Stimulated activated CD8-positive, alpha-beta memory T cell treated with anti-CD3 and anti-CD28 coated beads, Interleukin-4, amount 100 ng/mL, for 24 hours (primary cell): ENCODE measurements at places on chromosomes 2 and 18.
A peak's percentile ranks its signal among the peaks of the same experiment; 100 is the strongest.

DNA sequence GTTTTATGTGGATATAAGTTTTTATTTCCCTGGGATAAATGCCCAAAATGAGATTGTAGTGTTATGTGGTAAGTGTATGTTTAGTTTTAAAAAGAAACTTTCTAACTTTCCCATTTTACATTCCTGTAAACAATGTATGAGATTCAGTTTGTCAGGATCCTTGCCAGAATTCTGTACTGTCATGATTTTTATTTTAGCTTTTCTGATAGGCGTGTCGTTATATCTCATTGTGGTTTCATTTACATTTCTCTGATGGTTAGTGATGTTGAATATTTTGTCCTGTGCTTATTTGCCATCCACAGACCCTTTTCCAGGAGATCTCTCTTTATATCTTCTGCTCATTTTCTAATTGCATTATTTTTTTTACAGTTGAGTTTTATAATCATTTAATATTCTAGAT lies 245.6 kb upstream of the CDH2 start:
- DNase-seq = no peak

GRCh38 chr18:57194622-57195021 lies 47.7 kb downstream of the BOD1L2 start:
- DNase-seq = no peak

DNA sequence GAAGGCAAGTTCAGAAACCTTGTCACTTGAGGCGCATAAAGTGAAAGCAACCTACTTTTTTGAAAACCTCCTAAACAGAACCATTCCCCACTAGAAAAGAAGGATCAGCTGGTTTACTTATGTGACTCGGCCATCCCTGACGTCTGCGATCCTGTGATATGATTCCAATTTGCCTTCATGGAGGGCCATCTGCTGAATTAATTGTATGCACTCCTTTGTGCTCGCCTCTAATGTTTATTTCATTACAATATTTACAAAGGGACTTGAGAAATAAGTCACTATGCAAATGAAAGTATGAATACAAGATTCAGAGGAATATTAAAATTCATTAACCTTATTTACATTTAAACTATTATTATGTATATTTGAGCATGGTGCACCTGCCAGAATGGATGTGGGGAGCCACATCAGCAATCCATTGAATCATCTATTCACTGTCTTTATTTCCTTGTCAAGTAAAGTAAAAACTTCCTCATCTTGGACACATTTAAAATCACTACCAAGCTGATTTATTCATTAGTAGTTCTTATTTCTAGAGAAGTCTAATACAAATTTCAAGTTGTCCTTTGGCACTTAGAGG lies 96.5 kb downstream of the RBM43 start:
- no peak for DNase-seq

GRCh38 chr18:42341423-42341822 lies 386.4 kb downstream of the PIK3C3 start:
- DNase-seq = no peak

DNA sequence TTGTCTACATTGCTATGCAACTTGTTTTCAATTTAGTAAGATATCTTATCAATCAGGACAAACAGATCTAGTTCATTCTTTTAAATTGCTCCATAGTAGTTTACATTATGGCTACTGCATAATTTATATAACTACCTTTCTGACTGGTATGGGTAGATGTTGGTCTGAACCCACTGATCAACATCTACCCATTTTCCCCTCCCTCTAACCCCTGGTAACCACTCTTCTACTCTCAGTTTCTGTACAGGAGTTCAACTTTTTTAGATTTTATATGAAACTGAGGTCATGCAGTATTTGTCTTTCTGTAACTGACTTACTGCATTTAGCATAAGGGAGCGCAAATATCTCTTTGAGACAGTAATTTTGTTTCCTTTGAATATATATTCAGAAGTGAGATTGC lies 73.2 kb downstream of the ITSN2 start:
- no peak for DNase-seq

DNA sequence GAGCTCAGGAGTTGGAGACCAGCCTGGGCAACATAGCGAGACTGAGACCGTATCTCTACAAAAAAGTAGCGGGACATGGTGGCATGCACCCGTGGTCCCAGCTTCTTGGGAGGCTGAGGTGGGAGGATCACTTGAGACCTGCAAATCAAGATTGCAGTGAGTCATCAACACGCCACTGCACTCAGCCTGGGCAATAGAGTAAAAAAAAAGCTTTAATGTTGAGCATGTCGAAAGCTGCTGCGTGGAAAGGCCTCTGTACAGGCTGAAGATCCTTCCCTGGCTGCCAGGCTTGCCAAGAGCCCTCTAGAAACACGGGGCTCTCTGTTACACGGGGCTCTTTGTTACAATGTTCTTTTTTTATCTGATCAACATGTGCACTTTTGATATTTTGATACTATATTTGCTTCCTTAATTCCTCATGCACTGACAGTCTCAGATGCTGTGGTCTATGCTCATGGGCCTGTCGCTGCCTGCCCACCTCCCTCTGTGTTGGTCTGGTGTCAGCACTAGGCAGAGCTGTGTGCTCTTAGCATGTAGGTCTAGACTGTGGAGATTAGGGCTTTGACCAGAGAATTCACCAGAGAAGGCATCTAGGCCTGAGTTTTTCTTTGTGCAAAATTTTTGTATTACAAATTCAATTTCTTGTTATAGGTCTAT lies 18.7 kb downstream of the CLK1 start:
- no peak for DNase-seq

DNA sequence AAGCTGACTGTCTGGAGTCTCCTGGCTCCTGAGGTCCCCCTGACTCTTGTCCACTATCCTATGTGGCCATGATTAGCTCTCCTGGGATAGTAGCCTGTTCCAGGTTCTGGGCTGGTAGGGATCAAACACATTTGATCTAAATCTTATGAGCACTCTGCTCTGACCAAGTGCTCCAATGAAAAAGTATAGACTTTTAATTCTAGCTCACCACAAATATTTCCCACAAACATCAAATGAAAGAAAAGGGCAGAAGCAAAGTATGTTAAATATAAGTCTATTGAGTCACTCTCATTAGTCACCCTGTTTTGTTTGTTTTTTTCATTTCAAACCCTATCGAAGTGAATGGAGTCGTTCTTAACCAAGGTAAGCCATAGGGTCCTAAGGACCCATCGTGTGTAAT lies 39.7 kb upstream of the NEDD4L start:
- no peak for DNase-seq

DNA sequence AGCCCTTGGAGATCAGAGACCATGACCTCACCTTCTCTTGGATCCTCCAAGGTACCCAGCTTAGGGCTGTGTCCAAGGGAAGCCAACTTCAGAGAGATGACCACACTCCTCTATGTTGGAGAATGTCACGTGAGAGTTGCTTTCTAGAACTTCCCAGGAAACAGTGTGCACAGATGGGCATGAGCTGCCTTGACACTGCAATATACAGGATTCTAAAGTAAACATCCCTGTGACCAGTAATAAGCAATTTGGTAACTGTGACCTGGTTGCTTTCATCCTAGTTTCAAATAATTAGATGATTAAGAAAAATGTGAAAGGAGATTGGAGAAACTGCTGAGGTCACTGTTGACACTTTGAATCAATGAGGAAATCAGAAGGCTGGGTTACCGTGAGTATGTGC lies 181.1 kb upstream of the EPAS1 start:
- DNase-seq = no peak

DNA sequence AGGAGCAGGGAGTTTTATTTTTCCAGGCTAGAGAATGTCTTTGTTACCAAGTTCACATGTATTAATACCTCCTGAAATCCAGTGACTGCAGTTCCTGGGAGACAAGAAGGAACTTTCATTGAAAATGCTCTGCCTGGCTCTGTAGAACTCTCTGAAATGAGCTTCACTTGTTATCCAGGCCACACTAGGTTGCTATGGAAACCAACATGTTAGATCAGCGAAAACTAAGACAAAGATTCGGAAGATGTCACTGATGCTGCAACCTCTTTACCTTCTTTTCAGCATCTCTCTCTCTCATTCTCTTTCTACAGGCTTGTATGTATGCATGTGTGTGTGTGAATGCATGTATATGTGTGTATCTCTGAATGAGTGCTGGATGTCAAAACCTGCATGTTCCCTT lies 218.5 kb downstream of the TRIB2 start:
- no peak for DNase-seq

DNA sequence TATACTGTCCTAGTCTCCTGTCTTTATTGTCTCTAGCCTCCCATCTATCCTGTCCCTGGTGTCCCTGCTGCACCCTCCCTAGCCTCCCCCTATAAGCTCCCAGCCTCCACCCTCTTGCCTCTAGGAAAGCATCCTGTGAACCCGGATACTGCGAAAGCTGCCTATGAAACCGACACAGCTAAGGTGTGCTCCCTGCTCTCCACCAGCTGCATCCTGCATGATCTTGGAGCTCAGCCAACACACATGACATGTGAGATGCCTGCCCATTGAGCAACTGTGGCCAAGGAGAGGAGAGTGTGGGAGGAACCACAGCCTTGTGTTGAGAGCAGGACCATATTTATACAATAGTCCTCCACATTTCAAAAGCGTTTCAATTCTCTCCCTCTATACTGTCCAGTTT lies 187.1 kb downstream of the ZBTB7C start:
- no peak for DNase-seq

DNA sequence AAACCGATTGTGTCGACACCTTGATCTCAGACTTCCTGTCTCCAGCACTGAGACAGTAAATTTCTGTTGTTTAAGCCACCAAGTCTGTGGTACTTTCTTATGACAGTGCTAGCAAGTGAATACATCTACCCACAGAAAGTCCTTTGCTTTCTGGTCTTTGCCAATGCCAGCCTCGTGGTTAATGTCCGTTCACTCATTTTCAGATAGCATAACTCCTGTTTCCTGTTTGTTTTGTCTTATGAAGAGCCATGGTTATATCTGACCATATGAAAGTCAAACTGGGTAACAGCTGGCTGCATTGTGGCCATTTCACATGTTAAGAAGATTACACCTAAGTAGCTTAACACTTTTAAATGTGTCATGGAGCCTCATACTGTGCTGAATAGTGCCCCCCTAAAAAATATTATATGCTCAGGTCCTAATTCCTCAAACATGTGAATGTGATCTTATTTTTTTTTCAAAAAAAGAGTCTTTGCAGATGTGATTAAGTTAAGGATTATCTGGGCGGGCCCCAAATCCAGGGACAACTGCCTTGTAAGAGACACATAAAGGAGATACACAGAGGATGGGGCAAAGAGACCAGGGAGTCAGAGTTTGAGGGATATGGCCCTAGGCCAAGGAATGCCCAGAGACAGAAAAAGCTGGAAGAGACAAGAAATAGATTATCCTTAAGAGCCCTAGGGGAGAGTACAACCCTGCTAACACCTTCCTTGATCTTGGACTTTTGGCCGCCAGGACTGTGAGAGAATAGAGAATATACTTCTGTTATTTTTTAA lies 118.0 kb downstream of the KCNE4 start:
- no peak for DNase-seq

DNA sequence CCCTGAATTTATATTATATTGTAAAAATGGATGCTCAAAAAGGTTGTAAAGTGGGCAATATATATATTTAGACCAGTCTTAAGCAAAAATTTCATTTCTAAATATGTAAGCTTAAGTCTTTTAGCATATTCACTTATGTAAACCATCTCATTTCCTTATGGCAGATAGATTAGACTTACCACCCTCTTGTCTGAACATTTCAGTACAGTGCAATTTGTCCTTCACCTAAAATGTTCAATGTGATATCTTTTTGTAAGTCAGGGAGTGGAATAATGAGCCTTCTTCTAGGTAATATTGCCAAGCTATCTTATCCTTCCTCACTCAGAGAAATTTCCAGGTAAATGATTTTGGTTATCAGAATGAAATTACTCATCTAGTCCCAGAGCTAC lies 92.3 kb downstream of the KLF7 start:
- DNase-seq = no peak

DNA sequence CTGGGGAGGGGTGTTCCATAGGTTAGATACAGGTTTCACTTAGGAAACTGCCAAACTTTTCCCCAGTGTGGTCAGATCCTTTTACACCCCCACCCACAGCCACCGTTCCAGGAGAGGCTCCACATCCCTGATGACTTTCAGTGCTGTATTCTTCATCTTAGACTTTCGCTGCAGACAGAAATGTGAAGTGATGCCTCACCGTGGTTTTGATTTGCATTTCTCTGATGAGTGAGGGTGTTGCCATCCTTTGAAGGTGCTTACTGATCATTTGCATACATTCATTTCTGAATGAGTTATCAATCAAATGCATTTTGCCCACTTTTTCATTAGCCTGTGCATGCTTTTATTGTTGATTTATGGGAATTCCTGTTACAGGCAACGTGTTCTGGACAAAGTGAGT lies 14.9 kb downstream of the COPS9 start:
- no peak for DNase-seq

DNA sequence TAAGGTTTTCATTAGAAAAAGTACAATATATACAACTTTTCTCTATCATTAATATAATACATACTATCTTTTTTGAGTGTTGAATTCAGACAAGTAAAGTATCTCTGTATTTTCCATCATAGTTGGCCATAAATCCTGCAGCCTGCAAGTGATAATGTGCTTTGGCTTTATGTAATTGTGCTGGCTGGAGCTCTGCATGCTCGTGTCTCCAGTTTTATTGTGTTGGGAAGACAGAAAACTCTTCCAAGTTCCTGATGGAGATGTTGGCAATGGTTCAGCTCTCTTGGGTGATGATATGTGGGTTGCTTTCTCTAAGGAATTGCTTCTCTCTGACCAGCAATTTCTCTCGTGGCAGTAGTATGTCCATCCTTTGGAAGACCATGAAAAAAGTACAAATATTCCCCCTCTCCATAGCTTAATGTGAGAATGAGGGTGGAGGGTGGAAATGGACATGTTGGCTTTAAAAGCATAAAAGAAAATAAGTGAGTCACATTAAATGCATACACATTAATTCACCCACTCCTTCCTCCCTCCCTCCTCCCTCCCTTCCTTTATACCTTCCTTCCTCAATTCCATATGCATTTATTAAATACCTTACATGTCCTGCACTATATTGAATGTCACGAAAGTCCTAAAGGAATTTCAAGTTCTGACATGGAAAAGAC lies 344.2 kb downstream of the MTX2 start:
- no peak for DNase-seq

GRCh38 chr18:48910972-48911545 lies 39.7 kb downstream of the SMAD7 start:
- DNase-seq = no peak

- DNase-seq = peak; percentile 7
Measured at GRCh38 chr2:119517433-119517832, 6.8 kb downstream of the SCTR start.

GRCh38 chr18:35875566-35875965 lies 96.9 kb upstream of the RMP24 start:
- DNase-seq = no peak

- no peak for DNase-seq
Measured at GRCh38 chr2:148917431-148917830, 42.4 kb downstream of the KIF5C start.

DNA sequence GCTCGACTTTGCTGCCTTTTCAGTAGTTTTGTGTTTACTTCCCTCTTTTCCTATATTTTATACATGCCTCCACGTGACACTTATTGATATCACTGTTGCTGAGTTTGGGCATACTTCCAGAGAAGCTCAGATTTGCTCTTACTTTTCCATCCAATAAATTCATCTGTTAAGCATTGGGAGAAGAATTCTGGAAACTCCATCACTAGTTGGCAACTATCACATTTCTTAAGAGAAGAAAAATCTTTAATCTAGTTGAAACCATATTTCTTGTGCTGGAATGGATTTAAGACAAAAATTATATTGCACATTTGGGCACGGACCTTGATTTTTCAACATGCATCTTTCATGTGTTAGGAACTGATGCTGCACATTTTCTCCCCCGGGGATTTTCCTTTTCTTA lies 52.6 kb upstream of the CPO start:
- DNase-seq = no peak
